ENCODE measurements at places on chromosomes 5 and 9.
A peak's percentile ranks its signal among the peaks of the same experiment; 100 is the strongest.

GRCh38 chr9:99076483-99077171 is 28.3 kb upstream of the TGFBR1 start:
- DNase-seq = peak; percentile 65

GRCh38 chr5:107864793-107865192 is 194.1 kb upstream of the EFNA5 start:
- DNase-seq = no peak

DNA sequence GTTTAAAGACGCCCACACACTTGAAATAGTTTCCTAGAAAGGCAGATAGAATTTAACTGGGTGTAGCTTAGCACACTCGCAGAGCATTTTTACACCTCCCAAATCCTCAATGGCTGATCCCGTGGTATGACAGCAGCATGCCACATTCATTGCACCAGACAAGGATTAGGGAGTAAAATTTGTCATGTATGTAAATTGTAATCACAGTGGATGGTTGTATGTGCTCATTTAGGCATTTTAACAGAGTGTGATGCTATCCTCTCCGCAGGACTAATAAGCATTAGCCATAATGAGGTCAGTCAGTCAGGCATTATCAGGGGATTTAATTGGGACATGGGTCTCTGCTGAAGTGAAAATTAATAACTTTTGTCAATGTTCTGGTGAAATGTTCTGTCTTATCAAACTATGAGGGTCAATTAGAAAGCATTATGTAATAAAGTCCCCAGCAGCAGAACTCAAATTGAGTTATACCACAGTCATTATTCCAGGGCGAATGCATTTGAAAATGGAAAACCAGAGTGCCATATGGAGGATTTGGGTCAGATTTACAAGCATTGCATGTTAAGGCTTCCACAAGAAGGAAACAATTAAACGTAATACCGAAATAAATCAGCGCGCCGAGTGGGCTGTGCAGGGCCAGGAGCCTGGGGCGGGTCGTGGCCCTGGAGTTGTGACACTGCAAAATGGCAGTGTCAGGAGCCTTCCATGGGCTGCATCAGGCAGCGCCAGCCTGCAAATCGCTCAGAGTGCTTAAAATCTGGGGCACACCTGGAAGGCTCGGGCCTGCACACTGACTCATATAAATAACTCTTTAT is 602.2 kb downstream of the BNC2 start:
- DNase-seq = no peak

- no peak for DNase-seq
Observed at GRCh38 chr9:81671880-81672280, 17.5 kb downstream of the TLE1 start.

- no peak for DNase-seq
Observed at GRCh38 chr5:128920345-128921215, 44.7 kb upstream of the SLC27A6 start.

GRCh38 chr5:75664979-75665378 is 52.3 kb downstream of the POC5 start:
- no peak for DNase-seq

DNA sequence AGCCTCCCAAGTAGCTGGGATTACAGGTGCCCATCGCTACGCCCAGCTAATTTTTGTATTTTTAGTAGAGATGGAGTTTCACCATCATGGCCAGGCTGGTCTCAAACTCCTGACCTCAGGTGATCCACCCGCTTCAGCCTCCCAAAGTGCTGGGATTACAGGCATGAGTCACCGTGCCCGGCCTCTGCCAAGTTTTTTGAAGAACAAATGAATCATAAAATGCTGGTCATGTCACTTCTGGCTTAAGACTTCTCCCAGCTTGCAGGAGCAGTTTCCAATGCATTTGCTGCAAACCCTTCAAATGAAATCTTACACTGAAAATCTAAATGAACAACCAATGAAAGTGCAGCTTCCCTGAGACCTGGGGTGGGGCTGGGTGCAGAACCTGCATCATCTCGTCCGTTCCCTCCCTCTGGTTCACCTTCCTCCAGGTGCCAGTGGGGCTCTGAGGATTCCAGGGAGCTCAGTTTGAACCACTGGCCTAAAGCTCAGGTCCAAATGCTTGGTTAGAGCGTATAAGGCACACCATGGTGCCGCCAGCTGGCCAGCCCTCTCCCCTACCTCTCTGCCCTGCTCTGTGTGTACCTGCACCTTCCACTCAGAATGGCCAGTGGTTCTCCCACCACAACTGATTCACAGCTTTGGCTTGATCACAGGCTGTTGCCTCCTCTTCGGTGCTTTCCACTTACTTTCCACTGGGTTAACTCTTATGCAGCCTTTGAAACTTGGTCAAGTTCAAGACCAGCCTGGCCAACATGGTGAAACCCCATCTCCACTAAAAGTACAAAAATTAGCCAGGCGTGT is 39.8 kb upstream of the FUBP3 start:
- no peak for DNase-seq

GRCh38 chr9:129898185-129898584 is 62.9 kb downstream of the USP20 start:
- no peak for DNase-seq

- no peak for DNase-seq
Observed at GRCh38 chr5:5678909-5679308, 256.4 kb downstream of the ICE1 start.

DNA sequence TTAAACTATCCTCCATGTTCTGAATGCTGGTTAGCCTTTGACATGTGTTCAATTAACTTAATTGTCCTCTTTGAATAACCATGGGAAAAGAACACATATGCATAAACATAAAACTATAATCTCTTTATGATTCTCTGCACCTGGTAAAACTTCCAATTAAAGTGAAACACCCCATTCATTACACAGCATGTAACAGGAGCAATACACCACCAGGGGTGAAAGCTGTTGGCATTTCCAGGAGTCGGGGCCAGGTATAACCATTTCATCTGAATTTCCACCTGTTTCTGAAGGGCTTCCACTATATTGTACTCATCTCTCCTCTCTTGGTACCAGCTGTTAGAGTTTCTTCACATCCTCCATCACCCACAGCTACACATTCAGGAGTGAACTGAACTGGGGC is 303.8 kb downstream of the EDIL3 start:
- DNase-seq = no peak

DNA sequence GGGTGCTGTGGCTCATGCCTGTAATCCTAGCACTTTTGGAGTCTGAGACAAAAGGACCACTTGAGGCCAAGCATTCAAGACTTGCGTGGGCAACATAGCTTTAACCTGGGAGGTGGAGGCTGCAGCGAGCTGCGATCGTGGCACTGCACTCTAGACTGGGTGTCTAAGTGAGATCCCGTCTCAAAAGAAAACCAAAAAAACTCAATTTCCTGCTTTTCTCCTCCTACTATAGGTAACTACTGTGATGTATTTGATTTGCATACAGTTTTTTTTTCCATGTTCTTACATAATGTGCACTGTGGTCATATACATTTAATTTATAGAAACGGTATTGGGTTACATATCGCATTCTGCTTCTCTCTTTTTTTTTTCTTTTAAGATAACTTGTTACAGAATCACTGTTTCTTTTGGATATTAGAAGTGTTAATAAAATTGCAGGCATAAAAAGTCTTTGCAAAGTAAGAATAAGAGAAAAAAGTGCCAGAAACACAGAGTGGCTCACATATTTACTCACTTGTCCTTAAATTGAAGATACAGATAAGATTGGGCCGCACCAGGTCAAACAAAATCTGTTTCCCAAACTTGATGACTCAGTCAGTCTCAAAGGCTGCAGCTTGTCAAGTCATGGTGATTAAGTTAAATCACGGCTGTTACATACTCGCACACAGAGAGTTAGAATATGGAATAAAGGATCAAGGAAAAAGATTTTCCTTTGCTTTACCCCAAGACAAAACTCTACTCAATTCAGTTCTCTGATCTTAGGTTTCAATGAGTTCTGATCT is 2.0 kb upstream of the PTGR1 start:
- DNase-seq = no peak

All from CD4-positive, alpha-beta T cell treated with Interleukin-4 for 4 hours (primary cell).